ENCODE measurements at places on chromosomes 11 and 22.

DNA sequence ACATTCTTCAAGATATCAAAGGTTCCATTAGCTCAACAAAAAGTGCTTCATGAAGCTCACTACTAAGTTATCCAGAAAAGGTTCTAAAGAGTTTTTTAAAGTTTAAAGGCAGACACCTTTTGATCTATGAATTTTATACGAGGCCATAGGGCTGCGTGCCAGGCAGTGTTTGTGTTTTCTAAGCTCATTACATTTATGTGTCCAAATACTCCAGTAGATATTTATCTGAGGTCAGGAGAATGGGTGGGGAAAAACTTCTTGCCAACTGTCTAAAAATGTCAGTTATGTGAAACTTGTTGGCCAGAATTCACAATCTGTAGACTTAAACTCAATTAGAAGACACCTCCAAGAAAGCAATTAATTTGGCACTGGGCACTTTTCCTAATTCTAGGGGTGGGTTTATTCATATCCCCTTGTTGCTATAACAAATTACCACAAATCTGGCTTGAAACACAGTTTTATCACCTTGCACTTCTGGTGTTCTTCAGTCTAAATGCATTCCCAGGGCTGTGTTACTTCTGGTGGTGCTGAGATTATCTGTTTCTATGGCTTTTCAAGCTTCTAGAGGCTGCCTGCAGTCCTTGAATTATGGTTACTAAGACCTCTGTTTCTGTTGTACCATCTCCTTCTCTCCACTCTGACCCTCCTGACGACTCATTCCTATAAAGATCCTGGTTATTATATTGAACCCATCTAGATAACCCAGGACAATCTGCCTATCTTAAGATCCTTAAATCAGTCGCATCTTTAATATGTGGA lies 1030.4 kb upstream of the CNTN5 start:
- peak; percentile 57 for DNase-seq

GRCh38 chr11:74023276-74023675 lies 14.4 kb upstream of the UCP3 start:
- DNase-seq = no peak

DNA sequence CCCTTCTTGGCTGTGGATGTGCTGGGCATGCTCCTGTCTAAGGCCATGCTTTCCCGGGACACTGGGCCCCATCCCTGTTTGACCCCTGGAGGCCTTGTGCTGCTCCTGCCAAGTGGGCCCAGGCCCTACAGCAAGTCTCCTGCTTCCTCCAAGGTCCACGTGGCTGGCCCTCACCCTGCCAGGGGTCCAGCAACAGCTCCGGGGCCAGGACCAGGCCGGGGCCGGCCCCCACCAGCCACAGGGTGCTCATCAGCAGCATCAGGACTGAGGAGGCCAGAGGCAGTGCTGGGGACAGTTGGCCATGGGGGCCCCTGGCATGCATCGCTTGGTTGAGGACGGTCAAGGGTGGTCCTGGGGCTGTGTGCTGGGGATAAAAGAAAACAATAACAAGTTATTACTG lies 2.5 kb downstream of the RHBDD3 start:
- no peak for DNase-seq

GRCh38 chr11:10611979-10612862 lies 43.8 kb upstream of the LYVE1 start:
- DNase-seq = no peak

GRCh38 chr11:110428040-110428439 lies 1.7 kb upstream of the FDX1 start:
- no peak for DNase-seq

Measured in HFFc6 (cell line).